ENCODE measurements at places on chromosomes 6 and 20. TPM values are rescaled to one million over a fixed set of nuclear protein-coding genes. Genes with fewer than 3 reads are reported as not detected.

GRCh38 chr20:23455639-23456038, 3.0 kb upstream of the CST11 start:
- no peak for DNase-seq

DNA sequence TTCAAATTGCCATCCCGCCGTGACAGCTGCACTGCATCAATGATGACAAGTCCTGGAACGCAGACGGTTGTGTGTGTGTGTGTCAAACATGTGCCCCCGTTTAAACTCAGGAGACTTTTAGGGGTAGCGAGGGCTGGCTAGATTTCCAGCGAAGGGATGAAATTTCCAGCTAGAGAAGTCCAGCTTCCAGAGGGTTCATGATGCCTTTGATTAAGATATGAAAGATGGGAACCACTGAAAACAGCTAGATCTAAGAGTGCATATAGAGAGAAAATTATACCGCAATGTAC, 644 bp downstream of the KIZ start:
- DNase-seq = no peak

- no peak for DNase-seq
Measured at GRCh38 chr20:32875673-32876072, 16.9 kb downstream of the EFCAB8 start.

DNA sequence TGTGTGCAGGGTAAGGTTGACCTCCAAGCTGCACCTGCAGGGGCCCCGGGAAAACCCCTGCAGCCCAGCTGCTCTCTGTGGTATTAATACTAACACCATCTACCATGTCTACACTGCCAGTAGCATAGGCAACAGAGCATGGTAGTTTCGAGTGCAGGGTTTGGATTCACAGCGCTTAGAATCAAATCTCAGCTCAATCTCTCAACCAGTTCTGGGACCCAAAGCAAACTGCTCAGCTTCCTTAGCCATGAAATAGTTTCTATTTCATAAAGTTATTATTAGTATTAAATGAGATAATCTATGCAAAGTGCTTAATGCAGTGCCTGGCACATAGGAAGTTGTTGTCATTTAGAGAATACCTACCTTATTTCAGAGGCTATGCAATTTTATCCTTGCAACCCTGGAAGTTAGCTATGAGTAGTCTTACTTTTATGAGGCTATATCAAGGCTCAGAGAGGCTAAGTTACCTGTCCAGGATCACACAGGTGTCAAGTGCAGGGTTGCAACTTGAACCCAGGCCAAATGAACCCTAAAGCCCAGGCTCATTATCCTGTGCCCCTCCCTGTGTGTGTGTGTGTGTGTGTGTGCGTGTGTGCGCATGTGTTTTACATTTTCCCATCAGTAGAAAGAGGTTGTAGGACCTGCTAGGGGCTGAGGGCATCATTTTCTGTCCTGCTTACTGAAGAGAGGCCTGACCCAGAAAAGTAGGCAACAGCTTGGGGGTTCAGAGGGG, 27.6 kb upstream of the MRPS18A start:
- no peak for DNase-seq

GRCh38 chr6:68876792-68877493, 241.9 kb downstream of the ADGRB3 start:
- no peak for DNase-seq

GRCh38 chr6:65760285-65760684, 53.3 kb upstream of the EYS start:
- DNase-seq = no peak

GRCh38 chr20:47150403-47151152, 205.9 kb downstream of the ZMYND8 start:
- DNase-seq = peak; percentile 2

GRCh38 chr6:35215665-35216411, 2.1 kb downstream of the SCUBE3 start:
- no peak for DNase-seq

GRCh38 chr20:15058841-15059240, 721.4 kb upstream of the FLRT3 start:
- DNase-seq = no peak

DNA sequence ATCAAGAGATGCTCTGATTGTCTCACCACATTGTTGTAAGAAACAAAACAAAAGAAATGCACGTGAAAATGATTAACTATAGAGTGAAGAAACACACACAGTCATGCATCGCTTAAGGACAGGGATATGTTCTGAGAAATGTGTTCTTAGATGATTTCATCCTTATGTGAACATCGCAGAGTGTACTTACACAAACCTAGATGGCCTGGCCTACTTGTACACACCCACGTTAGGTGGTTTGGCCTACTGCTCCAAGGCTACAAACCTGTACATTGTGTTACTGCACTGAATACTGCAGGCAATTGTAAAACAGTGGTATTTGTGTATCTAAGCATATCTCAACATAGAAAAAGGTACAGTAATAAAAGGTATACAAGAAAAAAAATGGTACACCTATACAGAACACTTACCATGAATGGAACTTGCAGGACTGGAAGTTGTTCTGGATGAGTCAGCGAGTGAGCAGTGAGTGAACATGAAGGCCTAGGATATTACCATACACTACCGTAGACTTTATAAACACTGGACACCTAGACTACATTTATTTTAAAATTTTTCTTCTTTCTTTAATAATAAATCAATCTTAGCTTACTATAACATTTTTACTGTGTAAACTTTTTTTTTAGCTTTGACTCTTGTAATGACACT, 48.6 kb downstream of the FKBP5 start:
- DNase-seq = no peak

- DNase-seq = no peak
Measured at GRCh38 chr6:154166140-154166539, 127.1 kb downstream of the OPRM1 start.

DNA sequence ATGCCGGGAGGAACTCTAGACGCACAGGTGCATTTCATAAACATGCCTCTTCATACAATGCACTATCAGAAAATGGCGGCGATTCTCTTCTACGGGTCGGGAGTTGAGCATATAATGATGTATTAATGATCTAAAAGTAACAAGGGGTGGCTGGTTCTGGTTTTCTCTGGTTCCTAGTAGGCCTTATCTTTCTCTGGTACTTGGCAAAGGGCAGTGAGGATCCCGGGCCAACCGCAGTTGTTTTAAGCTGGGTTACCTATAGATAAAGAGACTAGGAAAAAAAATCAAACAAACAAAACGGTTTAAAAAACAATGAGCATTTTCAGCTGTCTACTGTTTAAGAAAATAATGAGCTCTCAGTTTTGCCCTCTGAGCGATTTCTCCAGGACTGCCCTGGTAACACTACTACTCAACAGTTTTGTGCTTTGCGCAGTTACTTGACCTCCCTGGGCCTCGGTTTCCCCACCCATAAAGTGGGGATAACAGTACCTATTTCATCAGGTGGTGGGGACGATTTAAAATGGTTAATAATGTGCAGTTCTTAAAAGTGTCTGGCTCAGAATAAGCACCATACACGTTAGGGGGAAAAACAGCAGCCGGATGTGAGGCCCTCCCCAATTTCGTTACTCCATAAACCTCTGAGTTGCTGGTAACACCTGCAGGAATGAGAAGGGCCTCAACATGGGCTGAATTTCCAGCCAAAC, 1.3 kb upstream of the SIRT5 start:
- DNase-seq = no peak

GRCh38 chr6:141033101-141033500, 1099.6 kb upstream of the GJE1 start:
- no peak for DNase-seq

DNA sequence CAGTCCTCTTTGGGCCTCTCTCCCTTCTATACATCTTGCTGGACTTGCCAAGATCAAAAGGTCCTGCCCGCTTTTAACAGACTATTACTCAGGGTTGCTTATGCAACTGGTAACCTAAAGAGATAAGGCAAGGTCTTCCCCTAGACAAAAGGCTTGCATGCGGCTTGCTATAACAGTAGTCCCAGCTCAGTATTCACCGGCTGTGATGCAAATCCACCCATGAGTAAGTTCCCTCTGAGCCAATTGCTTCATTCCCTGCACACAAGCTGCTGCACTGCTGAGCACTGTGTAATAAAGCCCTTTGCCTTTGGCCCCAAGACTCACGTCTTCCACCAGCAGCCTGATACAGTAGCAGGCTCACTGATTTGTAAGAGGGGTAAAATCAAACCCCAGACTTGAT, 363.8 kb downstream of the PRKN start:
- no peak for DNase-seq

DNA sequence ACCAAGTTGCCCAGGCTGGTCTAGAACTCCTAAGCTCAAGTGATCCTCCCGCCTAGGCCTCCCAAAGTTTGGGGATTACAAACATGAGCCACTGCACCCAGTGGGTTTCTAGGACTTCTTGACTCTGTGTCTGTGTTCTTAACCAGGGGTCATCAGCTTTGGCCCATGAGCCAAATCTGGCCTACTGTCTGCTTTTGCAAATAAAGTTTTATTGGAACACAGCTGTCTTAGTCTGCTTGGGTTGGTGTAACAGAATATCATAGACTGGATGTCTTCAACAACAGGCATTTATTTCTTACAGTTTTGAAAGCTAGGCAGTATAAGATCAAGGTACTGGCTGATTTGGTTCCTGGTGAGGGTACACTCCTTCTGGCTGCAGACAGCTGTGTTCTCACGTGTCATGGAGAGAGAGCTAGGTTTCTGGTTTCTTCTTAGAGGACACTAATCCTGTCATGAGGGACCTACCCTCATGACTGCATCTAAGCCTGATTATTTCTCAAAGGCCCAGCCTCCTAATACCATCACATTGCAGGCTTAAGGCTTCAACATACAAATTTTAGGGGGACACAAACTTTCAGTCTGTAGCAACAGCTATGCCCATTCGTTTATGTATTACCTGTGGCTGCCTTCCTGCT, 23.3 kb downstream of the ARFGEF2 start:
- no peak for DNase-seq

DNA sequence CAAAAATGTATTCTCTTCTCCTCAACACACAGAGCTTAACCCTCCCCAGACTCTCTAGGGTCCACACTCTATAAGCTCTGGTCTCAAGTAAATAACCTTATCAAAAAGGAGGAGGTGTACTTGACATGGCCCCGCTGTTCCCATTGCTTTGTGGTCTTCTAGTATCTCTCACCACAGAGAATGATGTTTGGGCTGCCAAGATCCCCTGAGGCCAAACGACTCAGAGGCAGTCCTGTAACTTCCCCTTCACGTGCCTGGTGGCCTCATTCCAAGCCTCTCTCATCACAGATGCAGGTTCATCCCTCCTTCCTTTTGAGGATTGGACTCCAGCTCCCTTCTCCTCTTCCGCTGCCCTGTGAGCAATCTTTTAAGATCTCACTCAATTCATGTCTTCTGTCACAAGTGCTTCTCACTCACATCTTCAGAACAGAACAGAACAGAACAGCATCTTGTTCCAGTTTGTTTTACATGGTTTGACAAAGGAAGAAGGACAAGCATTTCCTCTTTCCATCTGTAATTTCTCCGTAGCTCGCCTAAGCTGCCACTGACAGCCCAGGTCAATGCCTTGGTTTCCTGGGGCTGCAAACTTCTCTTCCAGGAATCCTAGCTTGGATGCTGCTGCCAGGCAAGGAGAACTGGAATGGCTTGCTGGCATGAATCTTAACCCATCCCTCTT, 541.5 kb downstream of the CD83 start:
- no peak for DNase-seq

- DNase-seq = peak; percentile 10
Measured at GRCh38 chr6:118509009-118509617, 39.0 kb upstream of the PLN start.

- DNase-seq = no peak
Measured at GRCh38 chr6:136529710-136530109, 20.5 kb downstream of the MAP7 start.

GRCh38 chr6:146361128-146361924, 182.3 kb upstream of the RAB32 start:
- no peak for DNase-seq

GRCh38 chr20:61173961-61174725, 77.9 kb upstream of the CDH4 start:
- no peak for DNase-seq

DNA sequence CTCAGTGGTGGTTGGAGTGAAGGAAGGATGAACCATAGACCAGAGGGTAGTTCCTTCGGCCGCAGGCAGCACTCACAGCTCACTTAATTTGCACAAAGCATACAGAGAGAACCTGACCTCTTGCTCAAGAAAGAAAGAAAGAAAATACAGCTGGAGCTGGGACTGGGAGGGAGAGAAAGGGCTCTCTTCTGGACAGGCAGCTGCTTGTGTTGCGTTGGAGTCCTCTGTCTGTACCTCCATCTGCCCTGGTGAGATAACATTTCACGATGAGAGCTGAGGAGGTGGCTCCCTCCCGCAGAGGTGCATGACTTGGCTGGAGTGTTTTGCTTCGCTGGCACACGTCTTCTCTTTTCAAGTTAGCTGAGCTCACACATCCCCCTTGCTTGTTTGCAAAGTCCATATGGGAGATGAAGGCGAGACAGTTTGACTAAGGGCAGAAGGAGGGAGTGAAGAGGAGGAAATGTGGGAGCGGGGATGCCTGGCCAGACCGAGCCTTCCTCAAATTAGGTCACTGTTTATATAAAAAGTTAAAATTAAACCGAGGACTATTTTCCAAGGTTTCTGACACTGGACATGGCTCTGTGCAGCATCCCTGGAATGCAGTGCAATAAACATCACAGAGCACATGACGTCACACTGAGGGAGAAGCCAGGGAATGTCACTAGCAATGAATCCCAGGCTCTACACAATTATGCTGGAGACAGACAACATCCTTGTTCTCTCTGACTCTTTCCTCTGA, 359.4 kb downstream of the CD83 start:
- no peak for DNase-seq

Gene WFDC12
- not detected for total RNA-seq

Gene FILIP1
- 4.5 TPM for total RNA-seq

Gene GLP1R
- total RNA-seq = not detected

Gene MLN
- not detected for total RNA-seq

Gene RAET1L
- total RNA-seq = 0.62 TPM

Gene SRMS
- not detected for total RNA-seq

Gene MCCD1
- total RNA-seq = not detected

Gene TMEM244
- total RNA-seq = 1.4 TPM

Gene TBC1D22B
- 8.0 TPM for total RNA-seq

Gene SIGLEC1
- total RNA-seq = 0.16 TPM

All from occipital lobe (tissue), 3 donors.